Vagina (tissue), 2 donors: ENCODE measurements at places on chromosomes 3 and 15. TPM values are rescaled to one million over a fixed set of nuclear protein-coding genes. Genes with fewer than 3 reads are reported as not detected.

SLC15A2 gene
- 0.49 TPM for total RNA-seq

ZNF592 gene
- total RNA-seq, result 21.6 TPM

ISL2 gene
- 2.0 TPM for total RNA-seq

HDGFL3 gene
- total RNA-seq, result 27.7 TPM

ASB14 gene
- total RNA-seq, result not detected

SGO1 gene
- 10.8 TPM for total RNA-seq

ALDH1L1 gene
- total RNA-seq, result 19.2 TPM

SCN11A gene
- total RNA-seq, result not detected

CCR1 gene
- total RNA-seq, result 7.1 TPM

GABRR3 gene
- not detected for total RNA-seq

SPINT1 gene
- 80.3 TPM for total RNA-seq

SIDT1 gene
- 44.0 TPM for total RNA-seq

HTR3E gene
- not detected for total RNA-seq

CXCR6 gene
- total RNA-seq, result 9.6 TPM

NRROS gene
- 5.4 TPM for total RNA-seq

KLF15 gene
- total RNA-seq, result 25.3 TPM

PRTG gene
- total RNA-seq, result 5.2 TPM

GRCh38 chr15:81411051-81411450 is 37.0 kb upstream of the TMC3 start:
- no peaks in the 10 kb centered on the region for H3K27me3 ChIP-seq
- H3K4me3 ChIP-seq, result no peak overlapping the region
- no peak for DNase-seq
- peak overlapping the region; percentile 24 for H3K27ac ChIP-seq
- peaks cover 13% of the 10 kb centered on the region for H3K4me1 ChIP-seq

GRCh38 chr15:47445723-47446392 is 271.4 kb upstream of the SEMA6D start:
- H3K4me3 ChIP-seq, result no peak overlapping the region
- H3K27ac ChIP-seq, result no peak overlapping the region
- no peaks in the 10 kb centered on the region for H3K4me1 ChIP-seq
- no peaks in the 10 kb centered on the region for H3K36me3 ChIP-seq

- H3K4me1 ChIP-seq, result no peaks in the 10 kb centered on the region
- no peak overlapping the region for H3K27ac ChIP-seq
- no peaks in the 10 kb centered on the region for H3K27me3 ChIP-seq
- H3K36me3 ChIP-seq, result no peaks in the 10 kb centered on the region
Observed at GRCh38 chr3:48856469-48856868, 8.8 kb upstream of the PRKAR2A start.

GRCh38 chr3:134471521-134472193 is 14.1 kb downstream of the ANAPC13 start:
- no peak overlapping the region for H3K4me3 ChIP-seq
- H3K36me3 ChIP-seq, result no peaks in the 10 kb centered on the region
- DNase-seq, result no peak
- no peaks in the 10 kb centered on the region for H3K27me3 ChIP-seq
- no peak overlapping the region for H3K27ac ChIP-seq

DNA sequence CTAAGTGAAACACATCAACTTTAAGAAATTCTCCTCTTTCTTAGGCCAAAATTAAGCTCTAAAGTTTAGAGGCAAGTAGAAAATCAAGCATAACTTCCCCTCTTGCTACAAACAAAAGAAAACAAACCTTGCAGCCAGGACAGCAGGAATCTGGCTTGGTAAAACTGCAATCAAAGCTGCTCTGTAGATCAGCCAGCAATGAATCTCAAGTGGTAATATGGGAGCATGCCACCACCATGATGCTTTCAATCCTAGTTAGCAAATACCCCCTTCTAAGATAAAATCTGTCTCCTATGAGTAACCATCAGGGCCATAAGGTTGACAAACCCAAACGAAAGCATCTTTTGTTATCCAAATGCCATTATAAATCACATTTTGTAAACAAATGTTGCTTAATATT is 208.3 kb upstream of the PLSCR5 start:
- no peak overlapping the region for H3K4me3 ChIP-seq
- no peak overlapping the region for H3K27ac ChIP-seq
- no peaks in the 10 kb centered on the region for H3K27me3 ChIP-seq
- H3K4me1 ChIP-seq, result no peaks in the 10 kb centered on the region
- no peak for DNase-seq

GRCh38 chr3:16675805-16676204 is 70.6 kb upstream of the DAZL start:
- H3K27ac ChIP-seq, result no peak overlapping the region
- no peak overlapping the region for H3K4me3 ChIP-seq
- H3K36me3 ChIP-seq, result no peaks in the 10 kb centered on the region
- no peak for DNase-seq

DNA sequence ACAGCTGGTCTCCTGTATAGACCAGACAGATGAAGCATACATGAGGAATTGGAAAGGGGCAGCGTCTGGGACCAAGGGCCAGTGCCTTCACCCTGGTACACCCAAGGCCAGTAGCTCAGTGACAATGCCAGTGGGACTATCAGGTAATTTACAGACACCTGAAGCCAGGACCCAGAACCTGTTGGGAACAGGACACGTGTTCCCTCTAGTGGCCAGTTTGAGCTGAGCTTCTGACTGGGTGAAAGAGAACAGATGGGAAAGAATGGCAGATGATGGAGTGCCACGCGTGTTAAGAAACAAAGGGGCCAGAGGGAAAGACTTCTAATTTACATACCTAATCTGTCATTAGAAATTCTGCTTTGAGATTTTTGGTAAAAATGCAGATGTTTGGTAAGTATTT is 5.1 kb upstream of the SLC25A38 start:
- no peak for DNase-seq
- H3K36me3 ChIP-seq, result no peaks in the 10 kb centered on the region
- no peaks in the 10 kb centered on the region for H3K27me3 ChIP-seq
- H3K4me1 ChIP-seq, result peaks cover 8% of the 10 kb centered on the region
- no peak overlapping the region for H3K4me3 ChIP-seq
- no peak overlapping the region for H3K27ac ChIP-seq

- no peak for DNase-seq
- no peak overlapping the region for H3K27ac ChIP-seq
- H3K36me3 ChIP-seq, result no peaks in the 10 kb centered on the region
- no peak overlapping the region for H3K4me3 ChIP-seq
- H3K27me3 ChIP-seq, result no peaks in the 10 kb centered on the region
Observed at GRCh38 chr3:178532476-178532875, 3.8 kb upstream of the KCNMB2 start.

GRCh38 chr15:36497901-36498300 is 81.5 kb upstream of the CDIN1 start:
- peaks cover 4% of the 10 kb centered on the region for H3K4me1 ChIP-seq
- H3K4me3 ChIP-seq, result no peak overlapping the region
- no peak overlapping the region for H3K27ac ChIP-seq
- DNase-seq, result no peak
- H3K27me3 ChIP-seq, result no peaks in the 10 kb centered on the region
- no peaks in the 10 kb centered on the region for H3K36me3 ChIP-seq

DNA sequence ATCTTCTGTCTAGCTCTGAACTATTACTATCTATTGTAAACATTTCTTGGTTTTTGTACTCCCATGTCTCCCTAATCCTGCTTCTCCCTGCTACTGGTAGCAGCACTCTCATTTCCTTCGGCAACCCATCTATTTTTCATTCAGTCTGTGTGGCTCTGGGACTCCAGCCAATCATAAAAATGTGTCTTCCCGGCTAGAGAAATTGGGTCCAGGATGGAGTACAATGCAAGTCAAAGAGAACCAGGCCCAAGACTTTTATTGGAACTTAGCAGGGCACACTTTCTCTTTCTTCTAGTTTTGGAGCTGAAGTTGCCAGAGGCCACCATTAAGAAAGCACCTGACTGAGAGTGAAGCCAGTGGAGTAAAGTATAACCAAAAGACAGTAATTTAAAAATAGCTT is 22.8 kb upstream of the ARHGEF26 start:
- no peak for DNase-seq
- no peaks in the 10 kb centered on the region for H3K4me1 ChIP-seq
- no peak overlapping the region for H3K27ac ChIP-seq

DNA sequence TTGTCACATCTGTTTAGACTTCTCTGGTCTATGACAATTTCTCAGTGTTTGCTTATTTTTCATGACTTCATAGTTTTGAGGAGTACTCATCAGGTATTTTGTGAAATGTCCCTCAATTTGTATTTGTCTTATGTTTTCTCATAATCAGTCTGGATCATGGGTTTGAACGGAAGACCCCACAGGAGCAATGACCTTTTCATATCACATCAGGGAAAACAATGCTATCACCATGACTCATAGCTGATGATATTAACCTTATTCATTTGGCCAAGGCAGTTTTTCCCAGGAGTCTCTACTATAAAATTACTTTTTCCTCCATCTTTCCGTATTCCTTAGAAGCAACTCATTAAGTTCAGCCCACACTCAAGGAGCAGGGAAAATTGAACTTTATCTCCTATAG is 32.7 kb downstream of the AADACL2 start:
- H3K36me3 ChIP-seq, result no peaks in the 10 kb centered on the region
- no peak overlapping the region for H3K27ac ChIP-seq
- no peak overlapping the region for H3K4me3 ChIP-seq

DNA sequence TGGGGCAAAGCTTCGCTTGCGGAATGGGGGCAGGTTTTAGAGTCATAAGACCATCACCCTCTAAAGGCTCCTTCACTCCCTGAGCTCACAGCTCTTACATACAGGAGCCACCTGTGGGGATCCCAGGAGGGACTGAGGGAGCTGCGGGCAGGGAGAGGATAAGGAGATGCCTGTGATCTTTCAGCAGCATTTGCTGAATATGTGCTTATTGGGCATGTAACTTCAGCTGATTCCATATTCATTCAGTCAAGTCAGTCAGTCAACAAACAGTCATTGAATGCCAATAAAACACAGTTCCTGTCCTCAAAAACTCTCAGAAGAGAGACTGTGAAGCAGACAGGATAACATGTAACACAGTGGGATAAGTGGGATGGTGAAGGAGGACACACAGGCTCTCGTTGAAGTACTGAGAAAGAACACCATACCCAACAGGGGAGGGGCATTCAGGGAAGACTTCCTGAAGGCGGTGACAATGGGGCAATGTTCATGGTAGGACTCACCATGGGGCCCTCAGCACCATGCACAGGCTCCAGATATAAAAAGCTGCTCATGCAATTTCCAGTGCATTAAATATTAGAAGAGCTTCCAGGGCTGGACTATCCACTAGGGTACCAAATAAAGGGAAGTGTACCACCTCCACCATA is 240.9 kb downstream of the UACA start:
- DNase-seq, result no peak
- H3K27ac ChIP-seq, result no peak overlapping the region
- H3K4me1 ChIP-seq, result peaks cover 28% of the 10 kb centered on the region
- H3K27me3 ChIP-seq, result no peaks in the 10 kb centered on the region
- H3K4me3 ChIP-seq, result no peak overlapping the region

DNA sequence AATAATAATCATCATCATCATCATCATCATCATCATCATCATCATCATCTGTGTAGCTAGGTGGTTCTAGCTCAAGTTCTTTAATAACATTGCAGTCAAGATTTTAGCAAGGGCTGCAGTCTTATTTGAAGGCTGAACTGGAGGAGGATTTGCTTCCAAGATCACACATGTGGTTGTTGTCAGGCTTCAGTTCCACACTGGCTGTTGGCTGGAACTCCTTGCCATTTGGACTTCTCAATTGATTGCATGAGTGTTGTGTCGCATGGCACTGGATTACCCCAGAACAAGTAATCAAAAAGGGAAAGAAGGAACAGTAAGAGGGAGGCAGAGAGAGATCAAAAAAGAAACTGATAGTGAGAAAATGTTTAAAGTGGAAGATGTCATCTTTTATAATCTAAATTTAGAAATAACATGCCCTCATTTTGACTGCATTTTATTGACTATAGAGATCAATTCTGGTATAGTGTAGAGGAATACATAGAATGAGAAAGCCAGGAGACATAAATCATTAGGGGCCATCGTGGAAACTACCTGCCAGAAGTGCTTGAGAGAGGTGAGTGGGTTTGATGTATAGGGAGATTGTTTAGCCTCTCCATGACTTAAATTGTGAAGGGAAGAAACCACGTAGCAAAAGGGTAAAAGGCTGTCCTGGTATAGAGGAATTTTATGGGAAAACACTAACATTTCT is 346.6 kb upstream of the RBMS3 start:
- H3K4me3 ChIP-seq, result no peak overlapping the region
- H3K27me3 ChIP-seq, result no peaks in the 10 kb centered on the region
- no peak for DNase-seq

- H3K4me1 ChIP-seq, result no peaks in the 10 kb centered on the region
- no peak overlapping the region for H3K4me3 ChIP-seq
- no peaks in the 10 kb centered on the region for H3K36me3 ChIP-seq
- DNase-seq, result no peak
Observed at GRCh38 chr3:30162579-30162978, 443.8 kb upstream of the TGFBR2 start.

DNA sequence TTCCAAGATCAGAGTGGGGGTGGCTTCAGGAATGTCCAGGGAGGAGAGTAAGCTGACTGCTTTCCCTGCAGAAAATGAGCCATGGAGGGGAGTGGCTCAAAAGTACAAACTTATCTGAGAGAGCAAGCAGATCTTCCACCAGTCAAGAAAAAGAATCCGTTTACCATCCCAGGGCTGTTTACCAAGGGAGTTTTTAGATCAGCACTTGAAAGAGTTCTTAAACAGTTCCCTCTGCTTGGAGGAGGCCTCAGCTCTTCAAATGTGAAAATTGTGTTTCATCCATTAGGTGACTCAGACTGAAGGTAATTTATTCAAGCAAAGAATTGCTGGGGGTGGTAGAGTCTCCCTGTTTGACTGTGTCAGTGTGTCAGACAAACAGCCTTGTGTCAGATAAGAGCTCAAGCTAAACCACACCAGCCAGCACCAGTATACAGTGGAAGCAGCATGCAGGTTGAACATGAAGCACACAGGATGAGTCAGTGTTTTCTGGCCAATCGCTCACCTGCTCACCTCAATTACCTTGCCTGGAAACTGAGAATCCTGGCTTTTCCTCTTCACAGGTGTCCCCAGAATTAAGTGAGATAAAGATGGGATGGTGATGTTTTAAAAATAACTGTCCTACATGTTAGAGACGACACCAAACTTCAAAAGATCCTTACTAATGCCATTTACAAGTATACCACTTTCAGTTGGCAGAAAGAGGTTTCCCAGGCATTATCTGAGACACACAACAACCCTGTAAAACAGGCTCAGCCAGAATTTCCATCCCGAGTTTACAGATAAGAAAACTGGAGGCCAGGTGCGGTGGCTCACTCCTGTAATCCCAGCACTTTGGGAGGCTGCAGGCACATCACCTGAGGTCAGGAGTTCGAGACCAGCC is 21.7 kb downstream of the SH3BP5 start:
- H3K36me3 ChIP-seq, result no peaks in the 10 kb centered on the region
- no peak for DNase-seq
- peaks cover 63% of the 10 kb centered on the region for H3K4me1 ChIP-seq
- H3K27ac ChIP-seq, result peak overlapping the region; percentile 54
- H3K4me3 ChIP-seq, result no peak overlapping the region

DNA sequence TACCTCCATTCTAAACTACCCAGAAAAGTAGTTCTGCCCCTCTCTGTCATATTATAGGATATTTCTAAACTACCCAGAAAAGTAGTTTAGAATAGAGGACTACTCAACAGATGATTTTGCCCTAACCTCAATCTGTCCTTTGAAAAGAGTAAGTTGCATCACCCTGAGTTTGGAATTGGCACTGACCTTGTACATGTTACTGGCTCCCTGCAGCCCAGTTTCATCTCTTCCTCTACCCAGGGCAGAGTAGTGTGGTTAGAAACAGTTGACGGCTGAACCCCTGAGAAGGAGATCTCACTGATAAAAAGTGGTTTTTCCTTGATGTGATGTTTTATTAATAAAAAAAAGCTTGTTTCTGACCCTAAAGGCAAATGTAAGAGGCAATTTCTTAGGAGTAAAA is 340.5 kb upstream of the NECTIN3 start:
- H3K4me1 ChIP-seq, result no peaks in the 10 kb centered on the region
- no peak overlapping the region for H3K4me3 ChIP-seq
- H3K36me3 ChIP-seq, result no peaks in the 10 kb centered on the region
